Stimulated activated CD4-positive, alpha-beta T cell treated with anti-CD3 and anti-CD28 coated beads, TNF-alpha, amount 100 ng/mL, for 24 hours (primary cell): ENCODE measurements at places on chromosomes 16 and 17.

GRCh38 chr16:80025236-80025635, 424.7 kb upstream of the MAF start:
- no peak for DNase-seq

DNA sequence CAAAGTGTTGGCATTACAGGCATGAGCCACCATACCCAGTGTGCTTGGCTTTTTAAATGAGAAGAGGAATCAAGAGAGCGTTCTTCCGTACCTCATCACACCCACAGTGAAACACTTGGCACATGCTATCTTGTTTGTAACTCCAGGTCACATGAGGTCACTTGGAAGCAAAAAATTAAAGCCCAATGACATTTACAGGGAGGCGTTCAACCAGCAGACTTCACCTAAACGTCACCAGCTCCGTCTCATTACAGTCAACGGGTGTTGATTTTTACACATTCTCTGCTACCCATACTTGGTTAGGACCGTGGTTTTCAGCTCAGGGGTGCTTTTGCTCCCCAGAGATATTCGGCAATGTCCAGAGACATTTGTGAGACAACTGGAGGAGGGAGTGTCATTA, 127.0 kb downstream of the XYLT1 start:
- DNase-seq: no peak

DNA sequence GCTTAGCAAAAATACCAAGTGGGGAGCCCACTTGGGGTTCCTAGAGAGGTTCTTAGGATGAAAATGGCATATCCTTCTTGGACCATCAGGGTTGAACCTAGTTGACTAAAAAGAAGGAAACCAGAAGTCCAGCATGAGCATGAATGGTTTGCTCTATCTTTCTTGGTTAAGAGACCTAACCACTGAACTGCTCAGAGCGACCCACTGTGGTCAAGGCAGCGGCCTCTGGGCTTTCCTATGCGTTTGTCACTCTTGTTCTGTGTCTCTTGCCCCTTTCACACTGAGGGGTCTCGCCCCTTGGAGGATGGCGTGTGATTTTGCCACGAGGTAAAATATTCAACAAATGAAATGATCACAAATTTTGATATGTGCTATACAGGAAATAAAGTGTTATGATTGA, 526 bp upstream of the BORCS6 start:
- DNase-seq: no peak

DNA sequence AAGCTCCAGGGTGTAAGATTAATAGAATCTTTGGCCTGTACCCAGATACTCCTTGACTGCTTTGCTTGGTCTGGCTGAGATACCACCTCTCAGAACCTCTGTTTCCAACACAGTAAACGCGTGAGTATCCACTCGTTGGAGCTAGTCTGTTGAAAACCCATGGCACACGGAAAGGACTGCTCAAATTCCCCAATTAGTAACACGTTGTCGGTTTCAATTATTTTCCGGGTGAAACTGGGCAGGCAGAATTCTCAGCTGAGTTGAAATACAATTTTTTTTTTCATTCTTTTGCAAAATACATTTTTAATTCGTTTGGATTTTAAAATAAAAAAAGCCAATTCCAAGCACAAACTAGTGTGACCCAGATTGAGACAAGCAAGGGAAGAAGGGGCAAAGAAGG, 120.5 kb downstream of the MAF start:
- no peak for DNase-seq

DNA sequence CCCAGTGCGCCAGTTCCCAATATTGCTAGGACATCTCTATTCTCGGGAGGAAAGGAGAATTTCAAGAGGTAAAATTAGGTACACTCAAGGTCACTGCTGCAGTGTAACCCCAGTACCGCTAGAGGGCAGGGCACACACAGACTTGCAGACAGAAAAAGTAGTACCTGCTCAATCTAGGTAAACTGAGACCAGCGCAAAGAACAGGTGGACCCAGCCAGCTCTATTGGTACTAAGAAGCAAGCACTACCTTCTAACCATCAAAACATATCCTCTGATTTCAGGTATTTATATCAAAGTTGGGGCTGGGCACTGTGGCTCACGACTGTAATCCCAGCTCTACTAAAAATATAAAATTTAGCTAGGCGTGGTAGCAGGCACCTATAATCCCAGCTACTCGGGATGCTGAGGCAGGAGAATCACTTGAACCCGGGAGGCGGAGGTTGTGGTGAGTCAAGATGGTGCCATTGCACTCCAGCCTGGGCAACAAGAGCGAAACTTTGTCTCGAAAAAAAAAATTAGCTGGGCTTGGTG, 3.6 kb upstream of the WDR81 start:
- peak; percentile 59 for DNase-seq

GRCh38 chr17:48647963-48648245, 21.7 kb upstream of the HOXB9 start:
- no peak for DNase-seq

GRCh38 chr16:67259705-67260104, 10.9 kb downstream of the SLC9A5 start:
- no peak for DNase-seq

- no peak for DNase-seq
Observed at GRCh38 chr17:36869856-36870719, 67.2 kb upstream of the LHX1 start.

DNA sequence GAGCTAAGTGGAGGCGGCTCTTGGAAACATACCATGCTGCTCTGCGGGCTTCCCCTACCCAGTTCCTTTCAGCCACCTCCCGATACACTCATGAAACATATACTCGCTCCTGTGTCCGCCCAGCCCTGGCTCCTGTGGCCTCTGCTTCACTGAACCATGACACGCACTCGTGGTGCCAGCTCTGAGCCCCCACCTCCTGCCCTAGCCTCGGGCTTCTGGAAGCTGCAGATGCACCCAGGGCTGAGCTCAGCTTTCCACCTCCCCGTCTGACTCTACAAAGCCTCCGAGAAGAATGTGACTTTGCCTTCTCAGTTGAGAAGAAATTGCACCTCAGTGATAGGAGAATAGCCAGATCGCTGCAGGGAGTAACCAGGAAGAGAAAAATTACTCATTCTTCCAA, 11.0 kb downstream of the CALB2 start:
- no peak for DNase-seq

DNA sequence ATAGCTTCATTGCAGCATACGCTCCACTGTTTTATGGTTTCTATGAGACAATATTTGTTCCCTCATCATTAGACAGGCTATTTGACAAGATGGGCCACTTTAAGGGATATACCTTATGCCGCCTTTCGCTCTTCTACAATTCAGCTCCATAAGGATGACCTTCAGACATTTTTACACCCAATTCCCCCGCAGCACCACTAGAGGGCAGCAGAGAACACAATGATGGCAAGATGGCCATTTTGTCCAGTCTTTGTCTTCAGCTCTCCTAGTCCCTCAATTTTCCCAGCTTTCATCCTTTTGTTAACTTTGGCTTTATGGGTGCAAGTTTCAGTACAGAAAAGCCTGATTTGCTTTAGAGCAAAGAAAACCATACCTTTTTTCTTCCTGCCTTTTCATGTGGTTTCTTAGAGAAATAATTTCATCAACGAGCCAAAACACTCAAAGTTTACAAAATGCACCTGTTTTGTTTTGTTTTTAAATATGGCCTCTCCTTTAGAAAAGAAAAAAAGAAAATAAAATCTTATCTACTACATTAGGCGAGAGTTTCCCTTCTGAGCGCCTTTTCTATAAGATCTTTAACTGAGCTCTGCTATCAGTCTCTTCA, 355.3 kb downstream of the TOX3 start:
- DNase-seq: peak; percentile 9

GRCh38 chr17:27529230-27529796, 73.1 kb downstream of the KSR1 start:
- no peak for DNase-seq

GRCh38 chr16:67304020-67304419, 22.5 kb downstream of the KCTD19 start:
- DNase-seq: no peak

- DNase-seq: no peak
Observed at GRCh38 chr17:46024590-46024989, 25.5 kb downstream of the STH start.

DNA sequence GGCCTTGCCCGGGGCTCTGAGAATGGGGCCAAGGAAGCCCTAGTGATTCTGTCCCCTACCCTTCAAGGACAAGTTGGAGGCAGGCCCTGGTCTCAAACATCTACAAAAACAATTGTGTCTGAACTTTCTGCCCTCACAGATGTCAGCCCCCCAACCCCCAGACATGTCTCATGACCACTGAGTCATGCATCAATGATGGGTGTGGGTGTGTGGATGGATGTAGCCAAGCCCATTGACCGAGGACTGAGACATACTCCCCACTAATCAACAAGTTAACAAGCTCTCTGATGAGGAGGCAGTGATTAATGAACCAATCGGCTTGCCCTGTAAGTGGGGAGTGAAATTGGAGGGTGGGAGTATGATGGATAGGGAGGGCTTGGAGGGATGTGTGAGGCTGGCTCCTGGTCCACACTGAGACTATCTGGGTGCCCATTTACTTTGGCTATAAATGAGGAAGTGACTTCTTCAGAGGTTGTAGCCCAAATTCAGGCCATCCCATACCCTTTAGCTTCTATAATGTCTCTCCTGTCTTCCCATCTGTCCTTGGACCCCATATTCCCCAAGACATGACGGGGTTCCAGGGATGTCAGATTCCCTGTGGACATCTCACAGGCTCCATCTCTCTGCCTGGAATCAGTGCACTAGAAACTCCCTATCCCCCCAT, 97.1 kb upstream of the TMEM97 start:
- DNase-seq: no peak

DNA sequence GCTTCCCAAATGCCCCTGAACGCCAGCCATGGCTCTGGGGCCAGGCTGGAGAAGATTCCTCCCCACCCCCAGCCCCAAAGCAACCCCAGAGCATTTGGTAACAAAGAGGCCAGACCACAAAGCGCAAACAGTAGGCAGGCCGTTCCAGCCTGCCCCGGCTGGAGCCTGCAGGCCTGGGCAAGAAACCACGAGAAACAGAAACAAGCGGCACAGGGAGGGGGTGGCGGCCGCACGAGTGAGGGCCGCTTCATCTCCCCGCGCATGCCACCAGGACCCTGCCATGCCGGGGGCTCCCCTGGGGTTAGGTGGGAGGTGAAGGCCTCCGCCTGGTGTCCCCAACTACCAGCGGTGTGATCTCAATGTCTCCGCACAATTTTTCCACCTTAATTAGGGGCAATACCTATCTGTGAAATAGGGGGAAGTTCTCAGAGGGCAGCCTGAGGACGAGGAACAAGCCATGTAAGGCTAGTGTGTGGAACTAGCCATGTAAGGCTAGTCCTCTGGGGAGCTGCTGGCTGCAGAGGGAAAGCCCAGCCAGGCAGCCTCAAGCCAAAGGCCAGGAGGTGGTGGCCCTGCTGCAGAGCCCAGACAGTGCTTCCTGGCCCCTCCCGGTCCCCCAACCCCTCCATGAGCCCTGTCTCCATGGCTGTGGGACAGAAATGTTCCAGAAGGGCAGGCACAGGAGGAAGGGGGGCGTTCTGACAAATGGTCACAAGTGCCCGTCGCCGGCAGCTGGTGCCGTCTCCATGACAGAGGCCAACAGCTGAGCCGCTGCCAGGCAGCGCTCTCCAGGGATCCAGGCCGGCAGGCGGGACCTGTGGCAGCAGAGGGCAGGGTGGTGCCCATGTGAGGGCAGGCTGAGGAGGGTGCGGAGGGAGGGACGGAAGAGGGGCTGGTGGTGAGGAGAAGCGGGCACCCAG, 14.5 kb upstream of the MTSS2 start:
- DNase-seq: no peak

DNA sequence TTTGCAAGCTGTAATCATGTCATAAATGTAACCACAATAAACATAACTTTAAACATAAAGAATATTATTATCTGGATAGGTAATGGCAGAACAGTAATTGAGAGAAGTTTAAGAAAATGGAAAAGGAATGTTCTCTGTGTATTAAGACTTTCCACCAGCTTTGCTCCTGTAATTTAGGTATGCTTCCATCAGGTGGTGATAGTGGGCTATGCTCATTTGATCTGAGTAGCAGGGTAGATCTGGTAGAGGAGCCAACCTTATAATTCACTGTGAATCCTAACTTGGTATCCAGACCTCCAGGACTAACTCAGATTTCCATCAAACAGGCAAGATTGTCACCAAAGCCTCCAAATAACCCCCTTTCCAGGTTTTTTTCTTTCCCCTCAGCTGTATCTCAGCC, 137.9 kb upstream of the ZKSCAN2 start:
- DNase-seq: no peak

GRCh38 chr17:73754886-73755400, 110.7 kb upstream of the SDK2 start:
- no peak for DNase-seq

DNA sequence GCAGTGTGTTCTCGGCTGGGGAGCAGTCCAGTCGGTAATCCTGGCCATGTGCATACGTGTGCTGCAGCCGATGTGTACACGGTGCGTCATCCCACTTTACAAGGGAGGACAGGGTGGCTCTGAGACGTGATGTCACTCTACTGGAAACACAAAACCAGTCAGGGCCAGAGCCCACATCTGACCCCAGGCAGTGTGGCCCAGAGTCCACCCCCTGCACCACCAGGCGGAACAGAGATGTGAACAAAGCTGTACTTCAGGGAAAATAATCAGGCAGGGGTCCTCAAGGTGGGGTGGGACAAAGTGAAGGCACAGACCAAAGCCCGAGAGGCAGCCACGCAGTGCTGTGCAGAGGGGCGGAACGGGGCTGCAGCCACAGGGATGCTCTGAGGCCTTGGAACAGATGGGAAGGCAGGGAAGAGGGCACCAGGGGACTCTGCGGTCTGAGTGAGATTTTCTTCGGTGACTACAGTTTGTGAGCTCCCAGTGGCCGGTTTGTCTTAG, 181.5 kb downstream of the ZNF423 start:
- DNase-seq: no peak

DNA sequence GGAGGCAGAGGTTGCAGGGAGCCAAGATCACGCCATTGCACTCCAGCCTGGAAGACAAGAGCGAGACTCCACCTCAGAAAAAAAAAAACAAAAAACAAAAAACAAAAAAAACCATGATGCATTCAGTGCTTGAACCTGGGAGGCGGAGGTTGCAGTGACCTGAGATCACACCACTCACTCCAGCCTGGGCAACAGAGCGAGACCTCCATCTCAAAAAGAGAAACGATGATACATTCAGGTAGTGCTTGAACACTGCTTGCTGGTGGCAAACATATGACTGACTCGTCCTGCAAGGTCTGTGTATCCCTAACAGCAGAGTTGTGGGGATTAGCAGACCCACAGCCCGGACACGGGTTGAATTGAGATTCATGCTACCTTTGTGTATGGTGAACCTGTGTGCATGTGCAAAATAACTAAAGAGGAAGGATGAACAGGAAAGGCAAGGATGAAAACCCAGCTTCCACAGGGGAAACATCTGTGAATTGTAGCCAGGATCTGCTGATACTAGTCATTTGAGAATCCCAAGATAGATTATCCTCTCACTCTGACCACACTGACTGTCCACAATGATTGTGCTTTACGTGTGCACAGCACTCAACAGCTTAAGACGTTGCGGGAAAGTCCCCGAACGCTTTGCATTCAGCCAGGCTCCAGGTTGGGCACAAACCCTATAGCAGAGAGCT, 52.4 kb upstream of the MRPS23 start:
- DNase-seq: no peak

DNA sequence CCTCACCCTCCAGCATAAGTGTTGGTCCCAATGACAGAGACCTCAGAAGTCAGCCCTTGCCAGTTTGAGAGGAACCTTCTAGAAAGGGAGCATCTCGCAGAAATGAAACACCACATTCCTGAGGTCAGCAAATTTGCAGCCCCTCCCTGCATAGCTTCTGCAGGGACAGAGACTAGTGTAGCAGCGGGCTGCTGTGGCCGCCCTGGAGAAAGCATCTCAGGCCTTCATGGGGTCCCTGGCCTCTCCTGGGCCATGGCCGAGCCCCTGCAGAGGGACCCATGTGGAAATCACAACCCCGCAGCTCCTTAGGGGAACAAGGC, 11.4 kb downstream of the HS3ST6 start:
- no peak for DNase-seq
